ENCODE measurements at places on chromosomes 3 and 15. TPM values are rescaled to one million over a fixed set of nuclear protein-coding genes. Genes with fewer than 3 reads are reported as not detected.

Gene LEKR1
- 1.3 TPM for total RNA-seq

Gene C3orf49
- not detected for total RNA-seq

Gene ANKRD34C
- total RNA-seq, result not detected

Gene ITPR1
- 36.9 TPM for total RNA-seq

Gene PDZRN3
- 27.7 TPM for total RNA-seq

Gene HRG
- not detected for total RNA-seq

Gene HYAL1
- 0.66 TPM for total RNA-seq

Gene SLC9C1
- total RNA-seq, result 0.12 TPM

Gene CALML4
- 1.1 TPM for total RNA-seq

Gene CHRFAM7A
- total RNA-seq, result 1.4 TPM

Gene C3orf85
- total RNA-seq, result not detected

Gene EFCAB12
- under 0.01 TPM for total RNA-seq

Gene UBA7
- 32.4 TPM for total RNA-seq

Gene PROS1
- total RNA-seq, result 20.1 TPM

Gene PEX5L
- 9.3 TPM for total RNA-seq

Gene CIDEC
- not detected for total RNA-seq

Gene ATP13A4
- total RNA-seq, result 0.50 TPM

Gene SLITRK3
- total RNA-seq, result under 0.01 TPM

Gene ALDH1A2
- total RNA-seq, result 10.9 TPM

Gene LDHAL6B
- total RNA-seq, result not detected

Gene GAP43
- total RNA-seq, result 0.50 TPM

Gene CD200R1
- not detected for total RNA-seq

Gene NOX5
- 0.25 TPM for total RNA-seq

Gene CLDN18
- 0.12 TPM for total RNA-seq

Gene IL5RA
- not detected for total RNA-seq

Gene ST6GAL1
- 0.11 TPM for total RNA-seq

Gene SLC7A14
- 0.44 TPM for total RNA-seq

Gene FBLN2
- 18.0 TPM for total RNA-seq

Gene LTK
- total RNA-seq, result 0.37 TPM

Gene EID1
- total RNA-seq, result 445 TPM
